ENCODE measurements at places on chromosomes 2 and 18.

DNA sequence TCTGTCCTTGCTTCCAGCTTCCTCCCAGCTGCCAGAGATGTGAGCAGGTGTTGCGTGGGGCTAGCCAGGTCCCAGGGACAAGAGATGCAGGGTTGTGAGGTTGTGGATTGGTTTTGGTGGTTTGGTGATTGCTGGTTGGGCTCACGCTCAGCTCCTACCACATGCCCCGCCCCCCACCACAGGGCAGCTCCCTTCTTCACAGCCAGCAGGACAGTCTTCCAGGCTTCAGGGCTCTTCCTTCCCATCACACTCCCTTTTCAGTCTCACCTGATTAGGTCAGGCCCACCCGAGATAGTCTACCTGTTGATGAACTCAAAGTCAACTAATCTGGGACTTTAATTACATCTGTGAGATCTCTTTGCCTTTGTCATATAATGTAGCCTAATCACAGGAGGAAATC is 52.0 kb upstream of the GLI2 start:
- no peak for DNase-seq

DNA sequence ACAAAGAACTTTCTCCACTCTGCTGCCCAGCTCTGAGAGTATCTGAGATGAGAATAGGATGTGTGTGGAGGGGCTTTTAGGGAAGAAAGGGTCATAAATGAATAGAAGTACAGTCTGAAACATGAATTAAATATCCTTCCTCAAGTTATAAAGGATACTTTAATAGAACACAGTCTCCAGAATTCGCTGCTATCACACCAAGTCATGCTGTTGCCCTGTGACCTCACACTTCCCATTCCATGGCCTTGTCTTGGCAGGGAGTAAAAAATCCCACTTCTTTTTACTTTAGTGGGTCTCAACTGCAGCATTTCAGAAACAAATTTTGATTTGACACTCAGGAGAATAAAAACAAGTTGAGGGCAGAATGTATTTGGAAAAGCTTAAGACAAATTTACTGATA is 3.8 kb upstream of the RPE start:
- no peak for DNase-seq

GRCh38 chr18:43777636-43778304 is 500.5 kb upstream of the SYT4 start:
- DNase-seq: no peak

DNA sequence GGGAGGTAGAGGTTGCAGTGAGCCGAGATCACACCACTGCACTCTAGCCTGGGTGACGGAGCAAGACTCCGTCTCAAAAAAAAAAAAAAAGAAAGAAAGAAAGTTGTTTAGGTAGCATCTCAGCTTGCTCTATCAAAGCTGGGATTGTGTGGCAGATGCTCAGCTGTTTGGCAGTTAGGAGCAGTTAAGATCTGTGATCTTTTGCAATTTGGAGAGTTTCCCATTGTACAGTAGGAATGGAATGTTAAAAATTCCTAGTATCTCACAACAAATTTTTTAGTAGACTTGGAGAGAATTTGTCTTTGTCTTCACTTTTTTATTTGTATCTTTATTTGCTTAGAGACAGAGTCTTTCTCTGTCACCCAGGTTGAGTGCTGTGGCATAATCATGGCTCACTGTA is 122.9 kb upstream of the UNC80 start:
- DNase-seq: no peak

DNA sequence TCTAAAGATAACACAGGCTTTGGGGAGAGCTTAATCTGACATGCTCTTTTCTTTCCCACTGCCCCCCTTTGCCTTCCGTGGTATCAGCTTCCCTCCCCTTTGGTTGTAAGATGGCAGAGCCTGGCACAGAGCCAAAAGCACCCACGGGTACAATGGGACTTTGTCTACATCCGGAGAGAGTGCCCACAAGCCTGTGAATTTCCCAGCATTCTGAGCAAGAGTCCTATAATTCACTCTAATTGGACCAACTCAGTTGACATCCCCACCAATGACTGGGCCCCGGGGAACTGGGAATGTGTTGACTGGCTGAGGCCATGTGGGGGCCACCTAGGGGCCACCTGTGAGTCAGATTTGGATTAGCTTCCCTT is 20.1 kb upstream of the C2orf72 start:
- no peak for DNase-seq

DNA sequence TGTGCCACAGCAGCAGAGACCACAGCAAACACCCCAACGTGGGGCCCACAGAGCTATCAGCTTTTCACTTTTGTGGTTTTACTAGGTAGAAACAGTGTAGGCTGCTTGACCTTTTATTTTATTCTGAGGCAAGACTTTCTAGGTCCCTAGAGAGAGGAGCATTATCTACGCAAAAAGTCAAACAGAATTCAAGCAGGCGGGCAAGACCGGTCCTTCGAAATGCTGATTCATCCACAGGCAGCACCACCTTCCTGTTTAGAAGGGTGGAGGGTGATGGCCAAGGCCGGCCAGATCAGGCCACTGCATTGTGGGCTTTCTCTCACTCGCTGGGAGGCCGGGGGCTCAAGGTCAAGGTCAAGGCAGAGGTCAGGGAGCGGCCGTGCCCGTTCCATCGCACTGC is 573.0 kb downstream of the GALR1 start:
- no peak for DNase-seq

DNA sequence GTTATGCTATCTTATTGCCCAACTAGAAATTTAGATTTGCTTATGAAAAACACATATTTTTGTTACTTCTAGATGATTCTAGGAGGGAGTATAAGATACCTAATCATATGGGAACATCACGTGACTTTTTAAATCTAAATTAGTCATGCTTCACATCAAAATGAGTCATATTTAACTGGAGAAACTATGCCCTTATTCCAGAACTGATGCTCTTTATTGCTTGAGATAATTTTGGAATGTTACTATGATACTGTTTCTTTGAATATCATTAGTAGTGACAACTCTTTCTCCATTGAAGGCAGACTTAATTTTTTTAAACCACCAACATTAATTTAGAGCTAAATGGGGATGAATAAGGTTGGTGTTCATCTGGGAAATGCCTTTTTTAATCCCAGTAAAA is 19.9 kb upstream of the ELAC1 start:
- DNase-seq: no peak

DNA sequence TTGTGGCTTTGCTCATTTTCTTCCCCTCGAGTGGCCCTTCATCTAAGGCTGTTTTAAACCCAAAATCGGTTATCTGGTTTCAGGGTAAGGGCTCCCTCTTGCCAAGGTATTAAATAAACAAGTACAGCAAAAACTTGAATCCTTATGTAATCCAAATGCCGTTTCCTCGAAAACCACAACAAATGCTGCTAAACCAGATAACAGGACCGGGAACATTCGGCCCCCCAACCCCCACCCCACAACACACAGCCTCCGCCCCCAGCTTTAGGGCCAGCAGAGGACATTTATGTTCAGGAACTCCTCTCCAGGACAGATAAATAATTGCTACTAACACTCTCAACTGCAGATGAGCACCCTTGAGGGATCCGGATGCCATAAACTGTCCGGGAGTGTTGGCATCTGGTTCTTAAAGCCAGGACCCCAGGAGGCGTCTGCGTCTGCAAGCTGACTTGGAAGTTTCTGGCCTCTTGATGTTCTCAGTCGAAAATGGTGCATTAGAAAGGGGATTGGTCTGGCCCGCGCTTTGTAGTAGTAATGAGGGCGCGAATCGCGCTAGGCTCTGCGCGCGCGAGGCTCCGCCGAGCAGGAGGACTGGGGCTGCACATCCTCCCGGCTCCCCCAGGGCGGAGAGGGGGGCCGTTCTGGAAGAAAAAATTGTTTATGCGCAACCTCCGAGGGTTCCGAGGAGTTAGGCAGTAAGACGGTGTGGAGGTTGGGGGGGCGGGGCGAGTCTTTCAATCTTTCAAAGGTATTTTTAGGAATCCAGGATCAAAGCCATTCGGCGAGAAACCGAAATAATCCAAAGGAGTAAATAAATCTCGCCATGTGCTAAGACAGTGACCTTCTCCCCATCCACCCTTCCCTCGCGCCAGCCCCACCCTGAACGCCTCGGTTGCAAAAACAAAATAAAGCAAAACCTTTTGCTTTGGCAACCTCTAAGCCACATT is 3.9 kb upstream of the ID2 start:
- DNase-seq: no peak

DNA sequence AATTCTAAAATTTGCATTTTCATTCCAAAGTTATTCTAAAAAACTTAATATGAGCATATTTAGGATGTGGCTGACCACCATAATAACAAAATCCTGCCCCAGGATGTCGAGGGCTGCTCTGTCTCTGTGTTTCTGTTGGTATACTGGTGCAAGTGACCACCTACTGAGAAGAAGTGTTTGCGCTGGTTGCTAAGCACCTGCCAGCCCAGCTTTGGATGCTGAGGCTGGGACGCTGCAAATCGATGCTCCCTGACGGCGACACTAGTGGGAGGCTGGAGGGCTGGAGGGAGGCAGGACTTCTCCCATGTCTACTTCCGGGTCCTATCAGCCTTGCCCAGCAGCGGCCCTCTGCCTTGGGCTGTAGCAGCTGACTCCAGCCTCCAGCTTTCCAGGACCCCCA is 45.0 kb downstream of the LAMA1 start:
- no peak for DNase-seq

GRCh38 chr2:158914066-158914465 is 54.4 kb upstream of the TANC1 start:
- no peak for DNase-seq

DNA sequence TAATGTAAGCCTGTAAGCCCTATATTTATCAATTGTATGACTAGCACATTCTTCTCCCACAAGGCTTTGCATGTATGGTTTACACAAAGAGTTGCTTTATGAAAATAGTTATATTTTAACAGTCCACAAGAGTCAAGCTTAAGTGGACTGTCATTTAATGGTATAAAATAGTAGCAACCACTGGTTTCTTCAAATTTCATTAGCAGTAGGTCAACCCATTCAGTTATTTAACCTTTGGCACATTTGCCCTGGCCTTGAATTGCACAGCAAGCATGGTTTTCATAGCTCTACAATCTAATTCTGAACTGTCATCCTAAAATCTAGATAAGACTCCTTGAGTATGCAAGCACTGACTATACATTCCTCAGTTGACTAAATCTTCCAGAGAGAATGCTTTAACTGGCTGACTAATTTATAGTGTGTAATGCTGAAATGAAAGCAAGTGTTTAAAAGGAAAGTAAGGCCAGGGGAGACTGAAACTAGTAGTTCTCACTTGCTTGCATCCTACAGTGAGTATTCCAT is 1.8 kb downstream of the DPP4 start:
- DNase-seq: no peak

DNA sequence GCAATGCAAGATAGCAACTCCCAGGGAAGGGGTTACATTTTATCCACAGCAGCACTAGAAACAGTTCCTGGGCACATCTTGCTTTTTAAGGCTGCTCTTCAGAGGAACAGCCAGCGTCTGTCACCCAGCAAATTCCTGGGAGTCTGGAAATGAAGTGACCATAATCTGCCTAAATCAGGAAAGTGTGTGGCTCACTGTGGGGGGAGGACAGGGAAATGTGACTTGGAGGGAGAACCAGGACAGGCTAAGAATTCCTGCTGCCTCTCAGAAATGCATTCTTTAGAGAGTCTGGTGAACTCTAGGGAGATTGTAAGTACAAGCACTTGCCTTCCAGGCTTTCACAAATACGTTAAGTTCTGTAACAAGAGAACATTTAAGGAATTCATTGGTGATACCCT is 364.3 kb upstream of the SPHKAP start:
- DNase-seq: no peak

GRCh38 chr2:217162533-217162932 is 302.7 kb upstream of the TNP1 start:
- DNase-seq: no peak

DNA sequence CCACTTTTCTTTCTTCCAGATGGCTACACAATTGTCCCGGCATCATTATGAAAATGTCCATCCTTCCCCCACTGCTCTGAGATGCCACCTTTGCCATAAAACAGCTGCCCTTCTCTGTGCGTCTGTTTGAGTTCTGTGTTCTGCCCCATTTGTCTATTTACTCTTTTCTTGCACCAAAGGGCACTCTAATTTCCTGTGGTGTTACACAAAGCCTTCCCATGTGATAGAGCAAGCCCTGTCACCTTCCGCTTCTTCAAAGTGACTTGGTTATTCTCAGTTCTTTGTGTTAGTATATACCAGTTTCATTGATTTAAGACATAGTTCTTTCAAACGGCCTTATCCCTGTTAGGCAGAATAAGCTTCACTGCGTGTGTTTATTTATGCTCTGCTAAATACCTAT is 84.1 kb downstream of the FBXO15 start:
- DNase-seq: no peak

DNA sequence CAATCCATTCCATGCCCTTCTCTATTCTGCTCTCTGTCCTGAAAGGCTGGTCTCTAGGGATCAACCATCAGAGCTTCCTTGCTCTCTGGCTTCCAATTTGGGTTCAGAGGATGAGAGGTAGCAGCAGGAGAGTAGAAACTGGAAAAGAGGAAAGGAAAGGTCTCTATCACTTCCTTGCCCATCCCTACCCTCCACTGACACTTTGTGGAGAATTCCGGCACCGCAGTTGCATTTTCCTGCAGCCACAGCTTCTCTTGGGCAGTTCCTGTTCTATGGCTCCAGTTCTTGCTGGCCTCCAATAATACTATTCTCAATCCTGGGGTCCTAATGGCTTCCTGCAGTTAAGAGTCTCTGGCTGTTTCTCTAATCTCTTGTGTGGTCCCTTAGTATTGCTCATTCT is 13.3 kb upstream of the IMPACT start:
- no peak for DNase-seq

- no peak for DNase-seq
Measured at GRCh38 chr18:61323951-61324350, 9.3 kb upstream of the CDH20 start.

- no peak for DNase-seq
Measured at GRCh38 chr18:63890950-63891304, 3.4 kb downstream of the SERPINB2 start.

DNA sequence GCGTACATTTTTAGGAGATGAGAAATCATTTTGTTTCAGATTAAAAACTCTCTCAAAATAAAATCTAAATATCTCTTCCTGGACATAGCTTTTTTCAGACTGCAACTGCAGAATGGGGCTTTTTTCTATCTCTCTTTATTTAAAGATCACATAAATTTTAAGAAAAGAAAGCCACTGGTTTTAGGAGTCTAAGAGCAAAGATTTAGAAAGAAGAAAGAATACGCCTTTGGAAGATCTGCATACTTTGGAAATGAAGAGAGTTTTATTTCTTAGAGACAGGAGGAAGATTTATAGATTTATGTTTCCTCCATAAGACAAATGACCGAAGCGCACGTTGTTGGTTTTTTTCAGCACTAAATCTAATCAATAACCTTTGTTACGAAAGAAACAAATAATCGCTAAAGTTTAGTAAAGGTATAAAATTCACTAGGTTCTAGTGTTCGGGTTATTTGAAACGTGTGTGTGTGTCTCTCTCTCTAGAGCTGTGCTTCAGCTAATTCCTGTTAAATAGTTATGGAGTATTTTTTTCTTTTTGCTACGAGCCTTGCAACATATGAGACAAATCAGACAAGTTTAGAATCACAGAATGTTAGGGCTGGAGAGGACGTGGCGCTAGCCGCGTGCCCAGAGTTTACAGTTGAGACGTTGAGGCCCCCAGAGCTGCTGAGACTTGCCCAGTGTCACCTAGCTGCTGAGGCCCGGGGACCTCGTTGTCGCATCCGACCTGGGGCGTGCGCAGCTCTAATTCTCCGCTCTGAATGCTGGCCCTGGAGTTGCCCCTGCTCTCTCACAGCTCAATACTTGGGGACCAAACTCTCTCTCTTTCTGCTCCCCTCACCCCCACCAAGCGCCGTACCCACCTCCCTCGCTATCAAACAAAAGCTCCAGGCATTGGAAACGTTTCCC is 69.9 kb downstream of the CTAGE1 start:
- no peak for DNase-seq

Measured in iPS DF 6.9 (cell line).